ENCODE measurements at places on chromosomes 16 and 17. TPM values are rescaled to one million over a fixed set of nuclear protein-coding genes. Genes with fewer than 3 reads are reported as not detected.

The PPL gene
- total RNA-seq: 1.0 TPM

The ICAM2 gene
- 500 TPM for total RNA-seq

The TVP23A gene
- not detected for total RNA-seq

The DHRS11 gene
- total RNA-seq: 5.9 TPM

The PPM1D gene
- total RNA-seq: 13.6 TPM

The TEKT5 gene
- total RNA-seq: not detected

The TBC1D3K gene
- not detected for total RNA-seq

The CCDC40 gene
- total RNA-seq: 1.5 TPM

The TP53TG3F gene
- total RNA-seq: not detected

The TAC4 gene
- total RNA-seq: not detected

The GDPD3 gene
- total RNA-seq: 0.81 TPM

The IRX5 gene
- total RNA-seq: 0.85 TPM

The LGALS3BP gene
- total RNA-seq: 1.4 TPM

The CPHXL2 gene
- total RNA-seq: not detected

The HSD17B1 gene
- total RNA-seq: 0.63 TPM

The SOX8 gene
- total RNA-seq: 0.45 TPM

The USP6 gene
- under 0.01 TPM for total RNA-seq

The SEZ6L2 gene
- total RNA-seq: 1.2 TPM

The TCAP gene
- 0.28 TPM for total RNA-seq

The NOG gene
- 3.2 TPM for total RNA-seq

The UMOD gene
- total RNA-seq: not detected

The CTDNEP1 gene
- total RNA-seq: 39.2 TPM

The KCNG4 gene
- total RNA-seq: not detected

The CD7 gene
- total RNA-seq: not detected

The VTN gene
- 0.38 TPM for total RNA-seq

The BOLA2 gene
- 68.6 TPM for total RNA-seq

The QPRT gene
- total RNA-seq: under 0.01 TPM

The GUCY2D gene
- not detected for total RNA-seq

The SULT1A3 gene
- 1.7 TPM for total RNA-seq

The MLX gene
- 33.0 TPM for total RNA-seq

The SYT17 gene
- 0.72 TPM for total RNA-seq

The HP gene
- not detected for total RNA-seq

All from endothelial cell of coronary artery (primary cell).